ENCODE measurements at places on chromosomes 12 and 14.

DNA sequence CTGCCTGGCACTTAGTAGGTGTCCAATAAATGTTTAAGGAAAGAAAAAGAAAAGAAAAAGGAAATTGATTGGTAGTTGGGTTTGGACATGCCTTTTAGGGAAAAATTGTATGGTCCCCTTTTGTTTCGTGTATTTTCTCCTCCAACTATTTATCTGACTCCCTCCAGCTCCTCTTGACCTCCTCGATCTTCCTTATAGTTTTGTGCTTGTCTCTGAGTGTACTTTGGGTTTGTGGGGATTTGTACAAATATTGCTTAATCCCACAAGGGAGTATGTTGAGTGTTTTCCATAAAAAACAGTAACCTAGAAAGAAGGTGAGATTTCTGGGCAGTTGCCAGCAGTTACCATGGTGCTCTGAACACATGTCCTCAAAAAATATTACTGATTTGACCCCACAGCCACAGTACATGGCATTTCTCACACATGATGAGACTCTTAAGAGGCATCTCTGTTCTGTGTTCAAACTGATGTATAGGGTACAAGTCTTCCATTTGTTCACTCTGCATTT lies 15.7 kb downstream of the PLEKHG7 start:
- no peaks in the 10 kb centered on the region for H3K4me1 ChIP-seq
- no peak for DNase-seq
- H3K4me3 ChIP-seq: no peak overlapping the region
- H3K27ac ChIP-seq: no peak overlapping the region
- no peaks in the 10 kb centered on the region for H3K36me3 ChIP-seq
- H3K27me3 ChIP-seq: no peaks in the 10 kb centered on the region

DNA sequence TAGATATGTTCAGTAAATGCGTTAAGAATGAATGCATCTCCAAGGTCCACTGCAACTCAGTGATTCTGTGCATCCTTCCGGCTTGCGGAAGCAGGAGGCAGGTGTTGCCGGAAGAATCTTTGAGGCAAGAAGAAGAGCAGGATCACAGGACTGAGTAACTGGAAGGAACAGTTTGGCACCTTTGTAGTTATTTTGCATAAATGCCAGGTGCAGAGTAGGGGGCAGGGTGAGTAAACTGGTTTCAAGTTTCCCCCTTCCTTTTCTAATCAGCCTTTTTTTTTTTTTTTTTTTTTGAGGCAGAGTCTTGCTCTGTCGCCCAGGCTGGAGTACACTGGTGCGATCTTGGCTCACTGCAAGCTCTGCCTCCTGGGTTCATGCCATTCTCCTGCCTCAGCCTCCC lies 22.3 kb downstream of the DYRK4 start:
- no peaks in the 10 kb centered on the region for H3K4me1 ChIP-seq
- H3K27me3 ChIP-seq: no peaks in the 10 kb centered on the region
- no peaks in the 10 kb centered on the region for H3K36me3 ChIP-seq
- H3K4me3 ChIP-seq: no peak overlapping the region

DNA sequence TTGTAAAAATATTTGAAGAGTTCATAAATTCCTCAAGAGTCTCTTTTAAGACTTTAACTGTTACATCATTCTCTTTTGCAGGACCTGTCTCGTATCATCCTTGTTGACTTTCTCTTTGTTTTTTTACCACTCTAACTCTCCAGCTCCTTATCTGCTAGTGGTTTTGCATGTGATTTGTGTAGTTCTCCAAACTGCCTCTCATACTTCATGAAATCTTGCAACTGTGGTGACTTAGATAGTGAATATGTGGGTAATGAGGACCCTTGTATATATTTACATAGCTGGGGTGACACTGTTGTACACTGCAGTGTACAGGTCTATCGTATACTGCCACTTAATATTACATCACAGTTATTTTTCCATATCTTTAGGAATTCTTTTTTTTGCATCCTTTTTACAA lies 40.2 kb upstream of the EMP1 start:
- H3K27me3 ChIP-seq: peaks cover 7% of the 10 kb centered on the region
- H3K4me3 ChIP-seq: no peak overlapping the region
- H3K4me1 ChIP-seq: peaks cover 4% of the 10 kb centered on the region
- DNase-seq: no peak
- H3K27ac ChIP-seq: no peak overlapping the region

- H3K27ac ChIP-seq: no peak overlapping the region
- no peaks in the 10 kb centered on the region for H3K27me3 ChIP-seq
Observed at GRCh38 chr12:23536293-23536692, 413.2 kb downstream of the SOX5 start.

DNA sequence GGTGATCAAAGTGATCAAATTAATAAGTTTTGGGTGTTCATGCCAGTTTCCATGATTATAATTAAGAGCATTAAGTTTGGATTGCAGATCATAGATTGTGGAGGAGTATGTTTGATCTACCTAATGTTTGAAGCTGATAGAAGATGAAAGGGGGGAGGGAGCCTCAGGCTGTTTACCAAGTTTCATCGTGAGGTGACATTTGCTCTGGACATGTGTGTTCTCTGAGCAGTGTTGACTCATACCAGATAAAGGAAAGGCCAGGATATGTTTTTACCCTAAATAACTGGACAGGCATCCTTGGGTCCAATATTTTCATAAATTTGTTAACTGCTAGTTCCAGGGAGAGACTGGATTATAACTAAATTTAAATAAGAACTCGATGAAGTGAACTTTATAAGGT lies 3.5 kb upstream of the SEL1L start:
- no peaks in the 10 kb centered on the region for H3K36me3 ChIP-seq
- no peak for DNase-seq
- peaks cover 16% of the 10 kb centered on the region for H3K4me1 ChIP-seq
- no peak overlapping the region for H3K4me3 ChIP-seq
- H3K27me3 ChIP-seq: peaks cover 8% of the 10 kb centered on the region
- no peak overlapping the region for H3K27ac ChIP-seq

DNA sequence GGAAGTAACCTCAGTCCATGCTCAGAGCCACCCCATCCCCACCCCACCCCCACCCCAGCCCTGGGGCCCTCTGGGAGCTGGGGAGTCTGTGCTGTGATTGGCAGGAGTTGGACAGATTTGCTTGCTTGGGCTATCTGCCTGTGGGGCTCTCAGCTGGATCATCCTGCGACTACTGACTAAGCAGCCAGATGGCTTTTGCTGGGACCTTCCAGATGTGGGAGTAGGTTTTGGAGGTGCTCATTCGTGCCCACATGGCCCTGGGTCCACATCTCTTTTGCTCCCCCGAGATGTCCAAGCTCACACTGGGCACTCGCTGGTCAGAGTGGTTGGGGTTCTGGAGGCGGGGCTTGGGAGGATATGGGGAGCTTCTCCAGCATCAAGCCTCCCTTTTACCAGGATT lies 138.9 kb downstream of the TSPAN9 start:
- H3K36me3 ChIP-seq: no peaks in the 10 kb centered on the region
- H3K4me3 ChIP-seq: no peak overlapping the region
- H3K4me1 ChIP-seq: peaks cover 10% of the 10 kb centered on the region
- H3K27me3 ChIP-seq: no peaks in the 10 kb centered on the region
- DNase-seq: no peak

DNA sequence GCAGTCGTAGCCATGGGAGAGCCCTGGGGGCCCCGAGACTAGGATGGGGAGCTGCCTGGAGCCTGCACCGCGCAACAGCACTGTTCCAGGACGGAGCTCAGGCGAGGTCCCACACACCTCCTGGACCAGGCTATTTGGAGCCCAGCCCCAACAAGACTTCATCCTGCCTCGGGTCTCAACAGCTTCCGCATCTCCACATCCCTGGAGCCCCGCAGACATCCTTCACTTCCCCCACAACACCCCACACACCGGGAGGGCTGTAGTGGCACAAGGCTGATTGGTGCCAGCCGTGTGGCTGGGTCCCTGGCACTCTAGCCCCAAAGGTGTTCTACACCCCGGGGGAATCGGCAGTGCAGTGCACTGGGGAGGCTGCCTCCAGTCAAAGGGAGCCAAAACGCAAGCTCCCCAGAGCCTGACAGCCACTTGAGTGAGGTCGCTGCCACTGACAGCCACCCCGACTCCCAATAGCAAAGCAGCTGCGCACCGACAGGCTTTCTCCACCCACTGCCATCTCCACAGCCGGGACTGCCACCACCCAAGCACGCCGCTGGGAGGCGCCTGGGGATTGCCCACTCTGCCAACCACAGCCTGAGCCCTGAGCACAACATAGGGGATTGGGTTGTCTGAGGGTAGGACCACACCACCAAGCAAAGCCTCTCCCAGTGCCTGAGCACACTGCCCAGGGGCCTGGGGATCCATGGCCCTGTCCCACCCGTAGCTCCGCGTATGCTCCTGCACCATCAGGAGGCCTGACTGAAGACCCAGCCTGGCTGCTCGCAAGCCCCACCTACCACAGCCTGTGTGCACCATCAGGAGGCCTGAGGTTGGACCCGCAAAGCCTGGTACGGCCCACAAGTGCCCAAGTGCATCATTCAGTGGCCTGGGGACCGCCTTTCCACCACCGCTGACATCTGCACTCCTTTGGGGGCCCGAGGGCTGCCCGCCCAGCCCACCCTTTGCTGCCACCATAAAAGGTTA lies 13.2 kb upstream of the KLRF1 start:
- peak; percentile 82 for DNase-seq
- no peaks in the 10 kb centered on the region for H3K36me3 ChIP-seq
- no peaks in the 10 kb centered on the region for H3K27me3 ChIP-seq
- H3K4me3 ChIP-seq: no peak overlapping the region

GRCh38 chr12:53328043-53328435 lies 6.6 kb upstream of the AAAS start:
- no peaks in the 10 kb centered on the region for H3K4me1 ChIP-seq
- H3K27ac ChIP-seq: no peak overlapping the region
- H3K27me3 ChIP-seq: peaks cover 43% of the 10 kb centered on the region

DNA sequence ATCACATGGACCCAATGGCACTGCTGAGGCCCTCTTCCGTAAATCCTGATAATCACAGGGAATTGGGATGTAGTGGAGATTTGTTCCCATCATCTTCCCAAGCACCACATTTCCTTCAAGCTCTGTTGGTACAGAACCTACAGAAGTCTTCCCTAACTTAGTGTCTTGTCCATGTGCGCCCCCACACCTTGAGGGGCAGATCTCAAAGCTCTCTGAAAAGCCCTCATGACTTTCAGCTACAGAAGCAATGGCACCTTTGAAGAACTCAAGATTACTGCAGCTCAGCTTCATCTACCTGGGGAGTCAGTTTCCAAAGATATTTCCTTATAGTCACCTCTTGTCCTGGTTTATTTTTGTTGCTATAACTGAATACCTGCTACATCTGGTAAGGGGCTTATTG lies 54.2 kb downstream of the MYF5 start:
- no peak overlapping the region for H3K4me3 ChIP-seq
- DNase-seq: no peak
- no peak overlapping the region for H3K27ac ChIP-seq
- no peaks in the 10 kb centered on the region for H3K27me3 ChIP-seq

DNA sequence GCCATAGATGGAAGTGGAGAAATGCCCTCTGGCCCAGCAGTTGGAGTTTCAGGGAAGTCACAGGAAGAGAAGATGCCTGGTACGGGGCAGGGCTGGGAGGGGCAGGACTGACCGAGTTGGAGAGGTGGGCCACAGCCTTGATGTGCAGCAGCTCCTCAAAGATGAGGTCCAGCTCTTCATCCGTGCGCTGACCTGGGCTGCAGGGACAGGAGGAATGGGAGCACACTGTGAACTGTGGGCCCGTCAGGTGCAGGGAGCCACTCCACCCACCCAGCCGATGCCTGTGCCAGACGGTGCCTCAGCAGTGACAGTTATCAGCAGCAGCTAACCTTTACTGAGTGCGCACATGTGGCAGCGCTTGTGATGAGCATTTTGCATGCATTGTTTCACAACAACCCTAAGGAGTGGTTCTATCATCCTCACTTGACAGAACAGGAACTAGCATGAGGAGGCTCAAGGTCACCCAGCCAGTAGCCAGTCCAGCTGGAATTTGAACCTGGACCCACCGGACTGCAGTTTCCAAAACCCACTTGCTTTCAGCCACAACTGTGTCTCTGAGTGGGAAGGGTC lies 8.4 kb downstream of the RAPGEF3 start:
- DNase-seq: no peak
- no peaks in the 10 kb centered on the region for H3K36me3 ChIP-seq
- H3K27ac ChIP-seq: no peak overlapping the region
- no peak overlapping the region for H3K4me3 ChIP-seq
- peaks cover 28% of the 10 kb centered on the region for H3K4me1 ChIP-seq
- no peaks in the 10 kb centered on the region for H3K27me3 ChIP-seq

- no peaks in the 10 kb centered on the region for H3K4me1 ChIP-seq
- no peak for DNase-seq
Observed at GRCh38 chr12:131732996-131733615, 22.2 kb downstream of the SFSWAP start.

DNA sequence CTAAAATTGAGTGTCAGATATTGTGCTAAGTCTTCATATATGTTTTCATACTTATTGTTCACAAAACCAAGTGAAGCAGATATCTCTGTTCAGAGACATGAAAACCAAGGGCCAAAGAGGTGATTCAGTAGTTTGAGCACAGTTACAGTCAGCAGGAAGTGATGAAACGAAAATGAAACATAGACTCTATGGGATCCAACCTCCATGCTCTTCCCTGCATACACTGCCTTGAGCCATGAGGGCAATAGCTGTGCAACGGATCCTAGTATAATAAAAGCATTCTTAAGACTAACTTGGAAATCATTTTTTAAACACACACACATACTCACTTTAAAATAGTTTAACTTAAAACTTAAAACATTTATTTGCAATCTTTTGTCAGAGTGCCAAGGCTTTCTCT lies 27.9 kb downstream of the ESR2 start:
- H3K36me3 ChIP-seq: no peaks in the 10 kb centered on the region
- no peaks in the 10 kb centered on the region for H3K4me1 ChIP-seq
- H3K4me3 ChIP-seq: no peak overlapping the region
- DNase-seq: no peak

DNA sequence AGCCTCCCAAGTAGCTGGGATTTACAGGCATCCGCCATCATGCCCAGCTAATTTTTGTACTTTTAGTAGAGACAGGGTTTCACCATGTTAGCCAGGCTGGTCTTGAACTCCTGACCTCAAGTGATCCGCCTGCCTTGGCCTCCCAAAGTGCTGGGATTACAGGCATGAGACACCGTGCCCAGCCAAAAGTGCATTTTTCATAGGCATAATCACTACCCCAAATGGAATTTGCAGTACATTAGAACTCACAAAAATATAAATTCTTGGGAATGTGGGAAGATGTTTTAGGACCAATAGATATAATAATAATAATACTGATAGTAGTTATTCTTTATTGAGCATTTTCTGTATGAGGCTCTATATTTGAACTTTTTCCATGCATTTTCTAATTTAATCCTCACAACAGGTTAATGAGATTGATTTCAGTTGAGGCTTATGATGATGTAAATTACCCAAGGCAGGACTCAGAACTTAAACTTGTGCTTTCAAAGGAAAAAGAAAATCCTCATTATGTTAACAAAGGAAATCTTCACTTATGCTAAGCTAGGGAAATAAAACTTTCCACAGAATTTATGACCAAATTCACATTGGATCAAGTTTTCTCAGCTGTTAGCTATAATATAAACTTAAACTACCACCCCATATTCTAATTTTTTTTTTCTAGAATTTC lies 121.6 kb downstream of the SRGAP1 start:
- H3K4me3 ChIP-seq: no peak overlapping the region
- no peak overlapping the region for H3K27ac ChIP-seq
- no peak for DNase-seq
- no peaks in the 10 kb centered on the region for H3K36me3 ChIP-seq
- H3K4me1 ChIP-seq: no peaks in the 10 kb centered on the region
